SW 1271 (cell line): ENCODE measurements at places on chromosomes 1 and 21.

- DNase-seq: no peak
Measured at GRCh38 chr1:88009916-88010315, 674.2 kb upstream of the PKN2 start.

GRCh38 chr1:96090134-96090533 lies 631.5 kb upstream of the PTBP2 start:
- no peak for DNase-seq

GRCh38 chr1:210294999-210295745 lies 33.5 kb upstream of the HHAT start:
- no peak for DNase-seq

GRCh38 chr1:205285381-205286101 lies 36.0 kb downstream of the NUAK2 start:
- DNase-seq: no peak
